ENCODE measurements at places on chromosomes 3 and 15. TPM values are rescaled to one million over a fixed set of nuclear protein-coding genes. Genes with fewer than 3 reads are reported as not detected.

DNA sequence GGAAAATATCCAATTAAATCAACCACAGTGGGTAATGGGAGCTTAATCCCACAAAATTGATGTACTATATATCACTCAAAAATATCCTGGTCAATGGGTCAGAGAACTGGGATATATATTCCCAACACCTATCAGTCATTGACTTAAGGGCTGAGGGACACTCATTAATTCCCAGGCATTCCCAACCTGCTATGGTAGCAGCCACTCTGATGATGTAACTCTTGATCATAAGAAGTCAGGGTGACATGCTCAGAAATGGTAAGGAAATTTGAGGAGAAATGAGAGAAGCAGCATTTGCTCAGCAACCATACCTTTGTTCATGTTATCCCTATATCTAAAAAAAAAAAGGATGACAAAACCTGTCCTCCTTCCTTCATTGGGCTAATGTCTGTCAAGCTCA is 3.1 kb upstream of the PLOD2 start:
- DNase-seq: no peak

GRCh38 chr3:124504332-124505059 is 225.8 kb upstream of the UMPS start:
- DNase-seq: no peak

The TRPM1 gene
- total RNA-seq: not detected

- DNase-seq: no peak
These were observed 245.3 kb upstream of the P2RY1 start for GRCh38 chr3:152589644-152590043.

The CCDC80 gene
- 10.7 TPM for total RNA-seq

The GNAI2 gene
- 466 TPM for total RNA-seq

All from spleen (tissue), 13 donors.